DMS153 (cell line): ENCODE measurements at places on chromosomes 11 and 22.

DNA sequence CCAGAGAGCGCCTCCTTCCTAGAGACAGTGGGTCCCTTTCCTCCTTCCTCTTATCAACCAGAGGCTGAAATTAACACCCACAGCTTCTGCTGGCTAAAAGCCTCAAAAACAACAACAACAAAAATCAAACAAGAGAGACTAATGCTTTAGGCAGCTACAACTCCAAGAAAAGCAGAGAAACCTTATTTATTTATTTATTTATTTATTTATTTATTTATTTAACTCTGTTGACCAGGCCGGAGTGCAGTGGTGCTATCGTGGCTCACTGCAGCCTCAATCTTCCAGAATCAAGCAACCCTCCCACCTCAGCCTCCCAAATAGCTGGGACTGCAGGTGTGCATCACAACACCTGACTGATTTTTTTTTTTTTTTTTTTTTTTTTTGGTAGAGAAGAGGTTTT is 2.6 kb upstream of the B3GNT6 start:
- DNase-seq, result no peak

DNA sequence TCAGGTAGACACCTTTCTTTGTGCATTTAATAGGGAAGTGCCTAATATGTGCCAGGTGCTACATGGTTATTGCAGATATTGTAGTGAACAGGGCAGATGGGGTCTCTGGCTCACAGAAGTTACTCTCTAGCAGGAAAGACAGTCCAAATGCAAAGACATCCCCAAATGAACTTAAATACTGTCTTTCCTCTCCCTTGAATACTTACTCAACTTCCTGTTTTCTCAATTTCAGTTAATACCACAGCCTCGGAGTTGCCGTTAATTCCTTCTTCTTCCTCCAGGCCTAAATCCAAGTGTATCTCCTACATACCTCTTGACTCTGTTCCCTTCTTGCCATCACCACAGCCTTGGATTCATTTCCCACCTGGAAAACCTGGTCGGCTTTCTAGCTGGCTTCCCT is 134.3 kb upstream of the SESN3 start:
- no peak for DNase-seq

DNA sequence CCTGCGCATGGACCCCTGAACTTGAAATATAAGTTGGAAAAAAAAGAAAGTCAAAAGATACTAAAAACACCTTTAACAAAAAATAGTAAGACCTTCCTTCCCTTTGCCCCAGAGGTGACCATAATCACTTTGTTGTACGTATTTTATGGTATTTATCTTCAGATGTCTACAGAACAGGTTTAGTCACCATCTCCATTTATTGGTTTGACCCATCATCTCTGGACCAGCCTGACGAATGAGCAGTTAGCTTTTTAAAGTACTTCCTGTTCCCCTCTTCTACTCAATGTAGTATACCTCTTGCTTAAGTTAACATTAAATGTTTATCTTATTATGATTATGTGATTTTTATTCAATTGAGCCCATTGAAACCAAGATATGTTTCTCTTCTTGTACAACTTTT is 64.7 kb upstream of the CREB3L1 start:
- no peak for DNase-seq

- no peak for DNase-seq
Observed at GRCh38 chr11:20259506-20259905, 99.2 kb upstream of the DBX1 start.

GRCh38 chr11:64916040-64916774 is 802 bp downstream of the ATG2A start:
- DNase-seq, result no peak

- DNase-seq, result no peak
Observed at GRCh38 chr22:49040111-49040510, 787.6 kb downstream of the BRD1 start.

- no peak for DNase-seq
Observed at GRCh38 chr11:66335531-66336233, 552 bp downstream of the RIN1 start.

DNA sequence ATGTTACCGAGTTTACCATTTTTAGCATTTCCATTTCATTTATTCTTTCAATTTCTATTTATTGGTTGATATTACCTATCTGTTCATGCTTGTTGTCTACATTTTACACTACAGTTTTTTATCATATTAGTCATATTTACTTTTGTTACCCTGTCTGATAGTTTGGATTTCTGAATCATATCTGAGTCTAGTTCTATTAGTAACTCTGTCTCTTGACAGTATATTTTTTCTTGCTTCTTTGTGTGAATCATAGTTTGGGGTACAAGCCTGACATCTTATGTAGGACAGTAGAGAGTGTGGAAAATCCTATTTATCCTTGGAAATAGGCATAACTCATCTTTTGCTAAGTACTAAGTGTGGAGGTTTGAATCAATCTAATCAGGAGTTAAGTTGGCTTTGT is 263.9 kb upstream of the SESN3 start:
- DNase-seq, result no peak

DNA sequence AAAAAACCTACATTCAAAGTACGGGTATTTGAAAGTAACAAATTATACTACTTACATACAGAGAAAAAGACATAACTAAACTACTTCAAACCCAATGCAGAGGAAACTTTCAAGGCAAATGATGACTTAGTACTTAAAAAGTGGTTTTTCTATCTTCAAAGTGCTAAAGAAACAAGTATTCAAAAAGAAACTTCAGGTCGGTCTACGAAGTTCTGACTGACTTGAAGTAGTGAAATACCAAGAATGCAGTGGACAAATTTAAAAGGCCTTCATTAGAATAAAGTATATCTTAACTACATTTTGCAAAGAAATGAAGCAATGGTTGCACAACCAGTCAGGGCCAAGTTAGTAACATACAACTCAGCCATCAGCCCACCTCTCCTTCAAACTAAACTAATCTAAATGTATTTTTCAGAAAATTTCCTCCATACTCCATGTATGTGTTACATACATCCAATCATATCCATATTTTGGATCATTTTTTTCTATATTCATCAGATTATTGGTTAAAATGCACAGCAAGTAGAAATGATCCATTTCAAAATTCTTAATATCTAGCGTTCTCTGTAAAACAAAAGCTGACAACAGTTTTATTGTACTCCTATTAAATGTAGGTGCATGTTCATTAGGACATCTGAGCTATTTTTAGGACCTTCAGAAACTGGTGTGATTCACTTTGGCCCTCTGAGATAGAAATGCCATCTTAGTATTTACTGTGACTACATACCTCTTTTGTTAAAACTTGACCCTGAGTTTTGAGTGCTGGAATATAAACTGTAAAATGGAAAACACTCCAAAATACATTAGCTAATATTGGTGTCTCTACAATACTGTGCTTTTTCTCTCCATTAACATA is 49.9 kb downstream of the BIRC2 start:
- DNase-seq, result no peak
